ENCODE measurements at places on chromosomes 6 and 20.
A peak's percentile ranks its signal among the peaks of the same experiment; 100 is the strongest.

DNA sequence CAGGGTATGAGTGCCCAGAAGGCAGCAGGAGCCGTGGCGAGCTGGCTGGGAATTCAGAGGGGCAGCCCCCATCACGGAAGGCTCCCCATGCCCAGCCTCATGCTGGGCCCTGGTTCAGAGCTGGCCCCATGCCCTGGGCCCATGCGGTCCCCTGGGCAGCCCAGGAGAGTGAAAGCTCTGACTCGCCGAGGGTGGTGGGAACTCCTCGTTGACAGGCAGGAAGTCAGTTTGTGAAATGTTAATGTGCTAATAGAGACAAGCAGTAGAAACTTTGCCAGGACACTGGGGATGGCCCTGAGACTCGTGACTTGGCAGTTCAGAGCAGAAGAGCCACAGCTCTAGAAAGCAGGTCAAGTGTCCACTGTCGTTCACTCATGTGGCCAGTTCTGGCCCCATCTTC, 353.0 kb downstream of the TAF4 start:
- DNase-seq = no peak

DNA sequence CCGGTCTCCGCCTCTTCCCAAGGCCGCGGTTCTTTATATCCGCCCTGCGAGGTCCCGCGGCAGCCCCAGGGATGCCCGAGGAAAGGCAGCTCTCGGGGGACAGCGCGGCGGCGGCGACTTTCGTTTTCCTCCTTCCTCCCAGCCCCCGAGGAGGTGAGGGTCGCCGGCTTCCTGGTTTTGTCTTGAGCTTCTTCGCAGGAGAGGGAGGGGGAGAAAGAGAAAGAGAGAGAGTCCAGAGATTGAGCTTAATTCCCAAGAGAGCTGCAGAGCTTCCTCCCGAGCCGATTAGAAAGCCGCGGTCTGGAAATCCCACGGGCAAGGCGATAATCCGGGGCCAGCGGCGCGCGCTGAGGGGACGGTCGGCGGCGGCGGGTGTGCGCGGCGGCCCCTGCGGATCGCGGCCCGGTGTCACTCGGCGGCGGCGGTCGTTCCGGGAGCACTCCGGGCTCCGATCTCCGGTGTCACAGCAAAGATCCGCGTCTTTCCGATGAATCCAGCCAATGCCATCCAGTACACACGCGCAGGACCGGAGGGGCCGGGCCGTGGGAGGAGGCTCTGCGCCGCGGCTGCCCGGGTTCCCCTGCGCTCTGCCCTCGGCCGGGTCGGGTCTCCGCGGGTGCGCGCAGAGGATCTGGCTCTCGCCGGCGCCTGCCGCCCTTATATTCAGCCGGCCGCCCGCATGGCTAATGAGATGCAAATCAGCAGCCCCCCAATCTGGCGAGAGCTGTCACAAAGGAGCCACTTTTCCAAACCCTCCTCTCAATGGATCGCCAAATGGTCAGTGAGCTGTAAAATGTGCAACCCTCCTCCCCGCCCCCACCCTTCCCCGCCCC, at the start of gene DLL1:
Gene DLL1, minus strand, starts transcription at position 783 of the 833 bp plus-strand sequence. CDS start 939 bp downstream, outside the sequence.
- DNase-seq = peak; percentile 73

- DNase-seq = peak; percentile 73
These were observed at the start of gene BEND3 for GRCh38 chr6:107114926-107115694. TSS of gene BEND3 (minus strand) at chr6:107115515. CDS start at chr6:107099285, 16,230 bp downstream.

DNA sequence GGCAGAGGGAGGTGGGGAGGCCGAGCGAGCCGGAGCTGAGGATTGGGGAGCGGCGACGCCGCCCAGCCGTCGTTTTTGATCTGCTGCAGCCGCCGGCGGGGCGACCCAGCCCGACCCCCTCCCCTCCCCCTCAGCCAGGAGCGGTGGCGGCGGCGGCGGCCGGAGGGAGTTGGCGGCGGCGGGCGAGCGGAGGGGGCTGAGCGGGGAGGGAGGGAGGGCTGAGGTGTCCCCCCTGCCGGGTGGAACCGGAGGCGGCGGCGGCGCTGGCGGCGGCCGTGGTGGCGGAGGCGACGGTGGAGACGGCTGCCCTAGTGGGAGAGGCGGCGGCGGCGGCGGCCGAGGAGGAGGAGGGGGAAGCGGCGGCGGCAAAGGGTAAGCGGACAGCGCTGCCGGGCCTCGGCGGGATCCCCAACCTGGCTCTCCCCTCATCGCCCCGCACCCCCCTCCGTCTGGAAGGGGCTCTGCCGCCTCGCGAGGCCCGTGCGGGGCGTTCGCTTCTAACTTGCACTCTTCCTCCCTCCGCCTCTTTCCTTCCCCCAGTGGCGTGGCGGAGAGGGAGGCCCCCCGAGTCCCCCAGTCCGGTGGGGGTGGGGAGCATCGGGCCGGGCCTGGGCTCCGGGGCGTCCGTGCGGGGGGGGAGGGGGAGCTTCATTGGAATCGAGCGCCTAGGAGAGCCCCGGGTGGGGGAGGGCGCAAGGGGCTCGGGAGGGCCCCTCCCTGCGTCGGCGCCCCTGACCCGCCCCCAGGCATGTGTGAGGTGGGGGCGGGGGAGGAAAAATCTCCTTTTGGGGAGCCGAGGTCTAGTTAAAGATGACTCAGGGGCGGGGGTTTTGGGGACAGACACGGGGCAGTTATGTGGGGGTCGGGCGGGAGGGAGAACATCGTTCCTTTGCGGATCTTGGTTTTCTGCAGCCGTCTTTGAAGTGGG, at the start of gene TAB2:
Gene TAB2, plus strand, starts transcription at position 69 of the 928 bp plus-strand sequence. CDS start 52,286 bp downstream, outside the sequence.
- DNase-seq = peak; percentile 86

- DNase-seq = peak; percentile 70
These were observed 45.9 kb upstream of the RALY start for GRCh38 chr20:33947709-33948295.

- DNase-seq = no peak
These were observed 97.0 kb upstream of the MAN1A1 start for GRCh38 chr6:119446609-119447008.

DNA sequence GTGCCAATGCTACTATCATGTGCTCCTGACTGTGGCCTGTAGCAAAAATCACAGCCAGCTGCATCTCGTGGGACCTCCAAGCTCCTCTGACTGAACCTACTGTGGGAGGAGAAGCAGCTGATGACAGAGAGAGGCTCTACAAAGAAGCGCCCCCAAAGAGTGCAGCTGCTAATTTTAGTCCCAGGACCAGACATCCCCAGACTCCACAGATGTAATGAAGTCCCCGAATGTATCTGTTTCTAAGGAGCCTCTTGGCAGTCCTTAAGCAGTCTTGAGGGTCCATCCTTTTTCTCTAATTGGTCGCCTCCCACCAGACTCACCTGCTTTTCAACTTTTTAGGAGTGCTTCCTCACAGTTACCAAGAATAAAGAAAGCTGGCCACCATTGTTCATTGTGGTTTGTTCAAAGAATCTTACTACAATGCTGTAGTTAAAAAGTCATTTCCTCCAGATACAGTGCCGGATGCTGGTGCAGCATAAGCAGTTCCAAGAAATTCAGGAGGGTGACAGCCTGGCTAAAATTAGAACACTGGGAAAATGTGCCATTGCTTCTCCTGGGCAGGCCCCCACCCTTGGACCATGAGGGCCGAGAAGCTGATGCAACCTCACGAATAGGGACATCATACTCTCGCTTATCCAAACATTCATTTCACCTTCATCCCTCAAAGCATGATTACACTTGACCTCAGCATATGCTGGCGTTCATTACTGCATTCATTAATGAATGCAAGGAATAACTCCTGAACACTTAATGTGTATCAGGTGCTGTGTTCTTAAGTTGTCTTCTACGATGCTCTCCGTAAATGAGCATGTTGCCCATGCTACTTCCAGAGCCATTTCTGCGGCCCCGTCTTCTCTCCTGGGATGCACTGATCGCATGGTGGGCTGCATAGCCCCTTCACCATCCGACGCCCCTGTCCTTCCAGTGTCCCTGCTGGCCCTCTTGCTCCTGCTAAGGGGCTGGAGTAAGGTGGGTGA, 66.4 kb downstream of the LY86 start:
- DNase-seq = no peak

GRCh38 chr6:147782302-147782701, 273.8 kb downstream of the SAMD5 start:
- DNase-seq = no peak

DNA sequence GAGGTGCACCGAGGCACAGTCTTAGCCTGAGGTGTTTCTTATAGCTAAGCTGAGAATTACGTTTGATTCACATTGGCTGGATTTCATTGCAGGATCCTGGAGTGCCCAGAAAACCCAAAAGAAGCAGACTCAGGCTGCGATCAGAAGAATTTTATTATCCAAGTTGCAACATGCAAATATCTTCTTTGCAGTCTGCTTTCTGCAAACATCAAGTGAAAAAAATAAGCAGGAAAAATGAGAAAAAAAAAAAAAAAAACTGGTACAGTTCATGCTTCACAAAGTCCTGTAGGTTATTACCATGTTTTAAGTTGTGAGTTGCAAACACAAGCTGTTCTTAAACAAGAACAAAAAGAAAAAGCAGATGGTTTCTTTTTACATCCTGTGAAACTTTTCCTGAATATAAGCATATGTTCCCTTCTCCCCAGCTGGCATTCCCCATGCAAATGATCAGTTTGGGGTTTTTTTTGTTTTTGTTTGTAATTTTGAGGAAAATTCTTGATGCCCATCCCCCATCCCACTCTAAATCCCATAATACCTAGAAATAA, 349.0 kb downstream of the CBLN4 start:
- DNase-seq = no peak

DNA sequence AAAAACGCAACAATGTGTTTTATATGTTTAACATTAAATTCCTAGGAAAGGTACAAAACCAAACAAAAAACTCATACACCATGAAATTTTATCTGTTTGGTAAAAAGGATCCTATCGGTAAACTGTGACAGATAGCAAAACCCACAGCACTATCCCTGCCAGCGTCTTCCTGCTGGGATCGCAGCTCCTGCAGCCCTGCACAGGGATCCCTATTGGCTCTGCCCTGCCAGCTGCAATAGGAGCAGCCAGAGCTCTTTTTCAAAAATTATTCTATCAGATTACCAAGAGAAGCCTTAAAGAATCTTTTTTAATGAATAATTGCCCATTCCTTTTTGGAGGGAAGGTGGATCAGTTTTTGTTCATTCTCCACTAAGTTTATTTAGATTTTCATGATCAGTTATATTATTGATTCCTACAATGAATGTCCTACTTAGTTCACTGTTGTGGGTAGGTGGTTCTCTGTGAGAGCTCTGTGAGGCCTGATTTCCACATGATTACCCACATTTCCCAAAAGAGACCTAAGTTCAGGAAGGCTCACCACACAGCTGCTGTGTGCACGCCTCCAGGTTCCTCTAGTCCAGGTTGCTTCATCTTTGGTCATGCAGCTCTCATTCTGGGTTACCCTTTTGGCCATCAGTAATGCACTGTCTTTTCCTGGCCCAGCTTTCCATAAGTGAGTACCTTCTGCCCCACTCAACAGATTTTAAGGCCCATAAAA, 293.8 kb downstream of the FRK start:
- DNase-seq = no peak

- no peak for DNase-seq
These were observed 10.4 kb downstream of the ASIP start for GRCh38 chr20:34251619-34252018.

DNA sequence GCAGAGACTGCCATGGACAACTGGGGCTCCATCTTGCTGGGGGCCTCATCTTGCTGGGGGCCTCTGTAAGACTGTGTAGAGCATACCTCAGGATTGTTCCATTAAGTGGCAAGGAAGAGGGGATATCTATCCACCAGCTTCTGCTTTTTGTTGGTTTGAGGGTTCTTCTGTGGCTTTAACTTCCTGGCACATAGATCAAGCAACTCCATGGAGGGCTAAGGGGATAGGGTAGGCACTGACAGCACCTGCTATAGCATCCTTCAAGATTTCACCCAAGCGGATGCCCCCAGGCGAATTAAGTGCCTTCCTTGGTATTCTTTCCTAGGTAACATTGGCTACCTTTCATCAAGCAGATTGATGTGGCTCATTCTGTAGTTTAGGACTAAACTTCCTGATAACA, 3.8 kb upstream of the LRRN4 start:
- DNase-seq = no peak

- peak; percentile 63 for DNase-seq
These were observed 50.5 kb upstream of the ASIP start for GRCh38 chr20:34190679-34191090.

DNA sequence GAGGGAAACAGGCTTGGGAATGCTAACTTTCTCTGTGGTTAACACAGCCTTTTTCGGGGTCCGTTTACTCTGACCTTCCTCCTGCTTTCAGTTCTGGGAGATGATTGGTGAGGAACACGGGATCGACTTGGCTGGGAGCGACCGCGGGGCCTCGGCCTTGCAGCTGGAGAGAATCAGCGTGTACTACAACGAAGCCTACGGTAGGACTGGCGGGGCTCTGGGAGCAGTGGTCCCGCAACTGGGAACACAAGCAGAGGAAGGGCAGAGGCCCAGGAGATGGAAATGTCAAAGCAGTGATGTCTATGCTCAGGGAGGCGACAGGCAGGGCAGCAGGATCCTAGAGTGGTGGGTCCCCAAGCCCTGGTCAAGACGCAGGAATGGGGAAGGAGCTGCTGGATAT, 3.5 kb downstream of the TUBB1 start:
- DNase-seq = peak; percentile 32

DNA sequence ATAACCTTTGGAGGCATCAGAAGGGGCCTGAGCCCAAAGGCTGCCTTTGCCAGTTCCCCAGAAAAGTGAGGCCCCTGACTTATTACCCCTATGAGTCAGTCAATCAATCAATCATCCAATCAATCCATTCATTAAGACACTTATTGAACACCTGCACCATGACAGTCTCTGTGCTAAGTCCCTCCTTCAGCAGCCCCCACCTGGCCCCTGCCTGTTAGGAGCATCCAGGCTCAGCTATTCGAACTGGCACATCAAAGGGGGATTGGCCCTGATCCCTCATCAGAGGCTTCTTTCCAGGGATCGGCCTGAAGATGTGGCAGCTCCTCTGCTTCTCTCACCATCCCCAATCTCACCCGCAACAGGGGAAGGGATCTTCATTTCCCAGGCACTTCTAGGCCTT, 27.7 kb upstream of the VEGFA start:
- peak; percentile 40 for DNase-seq

GRCh38 chr6:145045582-145045981, 689.7 kb downstream of the EPM2A start:
- DNase-seq = no peak

DNA sequence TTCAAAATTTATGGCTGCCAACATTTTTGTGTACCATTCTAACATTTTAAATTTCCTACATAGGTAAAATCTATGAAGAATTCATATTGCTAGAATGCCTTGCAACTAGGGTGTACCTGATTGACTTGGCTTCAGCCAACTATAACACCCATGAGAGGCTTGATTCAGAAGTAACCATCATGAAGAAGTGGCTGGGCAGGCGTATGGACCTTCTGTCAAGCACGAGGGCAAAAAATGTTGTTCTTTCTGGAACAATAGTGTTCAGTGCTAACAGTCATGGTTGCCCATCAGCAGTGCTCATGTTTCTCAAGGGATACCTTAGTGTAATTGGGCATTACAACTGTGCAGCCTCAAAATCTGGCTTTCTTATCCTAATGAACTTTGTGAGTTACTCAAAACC, 42.9 kb downstream of the ID4 start:
- no peak for DNase-seq

DNA sequence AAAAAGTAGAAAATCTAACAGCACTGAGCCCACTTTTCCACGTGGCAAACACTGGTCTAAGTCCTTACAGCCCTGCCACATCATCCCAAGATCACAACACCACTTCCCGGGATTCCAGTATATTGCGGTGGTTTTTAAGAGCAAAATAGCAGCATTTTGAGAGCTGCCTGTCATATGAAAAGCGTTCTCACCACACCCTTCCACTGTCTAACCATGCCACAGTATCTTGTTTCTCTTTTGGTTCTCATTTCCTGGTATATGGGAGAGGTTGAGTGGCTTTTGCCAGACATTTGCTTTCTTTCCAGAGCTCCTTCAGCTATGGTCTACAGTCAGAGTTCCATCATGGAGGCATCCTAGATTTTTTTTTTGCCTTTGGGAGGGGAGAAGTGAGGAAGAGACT, 243.0 kb downstream of the TSHZ2 start:
- no peak for DNase-seq

Data from activated CD8-positive, alpha-beta memory T cell treated with anti-CD3 and anti-CD28 coated beads, Interleukin-2, amount 50 U/mL, for 48 hours (primary cell).